ENCODE measurements at places on chromosomes 1 and 21.

DNA sequence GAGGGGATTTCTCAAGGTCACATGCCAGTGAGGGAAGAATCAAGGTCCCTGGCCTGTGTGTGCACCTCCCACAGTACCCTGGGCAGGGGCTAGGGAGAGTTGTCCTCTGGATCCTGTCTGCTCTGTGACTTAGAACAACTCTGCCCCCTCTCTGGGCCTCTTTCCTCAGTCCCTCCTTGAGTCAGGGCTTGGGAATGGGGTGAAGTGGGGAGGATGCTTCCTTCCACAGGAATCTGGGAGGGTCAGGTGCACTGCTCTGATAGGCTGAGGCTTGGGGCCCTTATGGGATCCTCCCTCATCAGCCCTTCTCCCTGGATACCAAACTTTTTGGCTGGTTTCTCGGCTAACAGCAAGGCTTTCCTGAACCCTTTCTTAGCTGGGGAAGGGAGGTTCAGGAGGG lies 2.5 kb downstream of the TRNP1 start:
- no peak for DNase-seq

DNA sequence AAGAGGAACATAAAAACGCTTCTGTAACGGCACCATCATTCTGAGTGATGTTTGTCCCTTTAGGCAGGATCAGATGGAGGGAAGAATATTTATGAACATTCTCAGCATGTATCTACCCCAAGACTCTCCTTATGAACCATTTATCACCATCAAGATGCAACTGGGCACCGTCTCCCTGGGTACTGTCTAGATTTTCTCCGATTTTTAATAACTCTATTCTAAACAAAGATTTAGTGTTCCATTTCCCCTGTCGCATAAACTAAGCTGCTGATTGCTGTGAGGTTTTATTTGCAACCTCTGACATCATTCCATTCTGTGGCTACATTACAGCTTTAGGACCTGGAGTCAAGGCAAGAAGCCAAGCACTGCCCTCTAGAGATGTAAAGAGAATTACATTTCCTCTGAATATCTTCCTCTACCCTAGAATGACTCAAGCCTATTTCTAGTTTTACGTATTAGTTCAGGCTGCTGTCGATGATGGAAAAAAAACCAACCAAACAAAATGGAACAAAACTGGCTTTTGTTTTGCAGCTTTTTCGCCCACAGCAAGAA lies 130.1 kb upstream of the MAP1LC3C start:
- no peak for DNase-seq

- DNase-seq, result peak; percentile 8
These were observed 316.0 kb downstream of the LMO4 start for GRCh38 chr1:87644579-87645190.

DNA sequence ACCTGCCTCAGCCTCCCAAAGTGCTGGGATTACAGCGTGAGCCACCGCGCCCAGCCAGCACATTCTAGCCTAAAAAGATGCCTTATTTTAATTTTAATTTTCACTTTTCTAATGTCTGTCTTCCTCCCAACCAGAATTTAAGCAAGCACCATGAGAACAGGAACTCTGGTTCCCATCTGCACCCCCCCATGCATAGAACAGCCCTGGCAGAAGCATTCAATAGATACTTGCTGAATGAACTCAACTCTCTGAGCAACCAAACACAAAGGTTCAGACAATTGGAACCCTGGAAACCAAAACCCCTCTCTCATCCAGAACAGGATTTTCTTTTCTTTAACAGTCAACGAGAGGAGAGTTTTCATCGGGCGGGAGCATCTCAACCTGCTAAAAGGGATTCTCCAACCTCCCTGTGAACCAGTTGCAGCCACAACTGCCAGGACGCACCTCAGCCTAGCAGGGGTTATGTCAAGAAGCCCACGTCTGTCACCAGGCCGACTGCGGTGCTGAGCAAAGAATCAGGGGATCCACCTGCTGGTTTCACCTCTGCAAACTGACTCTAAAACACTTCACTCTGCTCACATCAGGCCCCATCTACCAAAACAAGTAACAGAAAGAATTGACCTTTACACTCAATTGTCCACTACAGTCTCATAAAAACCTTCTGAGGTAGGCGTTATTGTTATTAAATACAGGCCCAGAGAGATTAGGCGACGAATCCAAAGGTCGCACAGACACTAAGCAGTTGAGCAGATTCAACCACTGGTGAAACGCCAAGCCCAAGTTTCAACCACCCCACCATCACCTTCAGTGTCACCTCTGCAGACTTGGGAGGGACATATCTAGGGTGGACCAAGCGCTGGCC lies 1.7 kb downstream of the KIAA2013 start:
- no peak for DNase-seq

- no peak for DNase-seq
These were observed at the start of gene LCE1F for GRCh38 chr1:152774875-152775274. TSS of gene LCE1F (plus strand) at chr1:152775140. CDS start at chr1:152776372, 1,232 bp downstream.

GRCh38 chr1:165434281-165434680 lies 10.6 kb downstream of the RXRG start:
- peak; percentile 57 for DNase-seq

- no peak for DNase-seq
These were observed 25.1 kb downstream of the SPSB1 start for GRCh38 chr1:9317591-9318417.

- no peak for DNase-seq
These were observed 13.1 kb upstream of the BMP8A start for GRCh38 chr1:39478126-39478915.

DNA sequence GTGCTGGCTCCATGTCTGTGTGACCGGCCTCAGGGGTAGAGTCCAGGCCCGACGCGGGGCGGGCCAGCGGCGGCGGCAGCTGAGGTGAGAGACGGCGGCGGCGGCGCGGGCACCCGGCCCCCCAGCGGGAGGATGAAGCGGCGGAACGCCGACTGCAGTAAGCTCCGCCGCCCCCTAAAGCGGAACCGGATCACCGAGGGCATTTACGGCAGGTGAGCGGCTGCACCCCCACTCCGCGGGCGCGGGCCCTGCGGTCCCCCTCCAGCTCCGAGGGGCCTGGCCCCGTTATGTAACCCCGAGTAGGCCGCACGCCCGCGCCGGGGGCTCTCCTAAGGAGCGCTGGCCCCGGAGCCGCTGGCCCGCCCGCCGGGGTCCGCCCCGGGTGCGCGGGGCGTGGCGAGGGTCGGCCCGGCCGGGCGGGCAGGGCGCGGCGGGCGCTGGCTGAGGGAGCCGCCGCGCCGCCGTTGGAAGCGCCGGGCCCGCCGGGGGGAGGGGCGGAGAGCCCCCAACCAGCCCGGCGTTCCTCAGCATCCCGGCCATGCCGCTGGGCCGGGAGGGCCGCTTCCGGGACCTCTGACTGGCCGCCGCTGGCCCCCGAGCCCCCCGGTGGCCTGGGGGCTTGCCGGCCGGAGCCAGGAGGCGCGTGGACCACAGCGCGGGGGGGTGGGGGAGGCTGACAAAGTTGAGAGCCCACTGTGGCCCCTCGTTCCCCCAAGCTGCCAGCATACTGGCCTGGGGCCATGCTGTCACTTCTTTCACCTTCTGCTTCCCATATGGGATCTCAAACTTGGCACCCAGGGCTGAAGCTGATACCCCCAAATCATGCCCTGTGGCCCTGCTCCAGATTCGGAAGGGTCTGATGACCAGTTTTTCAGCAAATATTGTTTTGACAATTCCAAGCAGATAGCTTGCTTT lies 527 bp downstream of the MACO1 start:
- peak; percentile 9 for DNase-seq

DNA sequence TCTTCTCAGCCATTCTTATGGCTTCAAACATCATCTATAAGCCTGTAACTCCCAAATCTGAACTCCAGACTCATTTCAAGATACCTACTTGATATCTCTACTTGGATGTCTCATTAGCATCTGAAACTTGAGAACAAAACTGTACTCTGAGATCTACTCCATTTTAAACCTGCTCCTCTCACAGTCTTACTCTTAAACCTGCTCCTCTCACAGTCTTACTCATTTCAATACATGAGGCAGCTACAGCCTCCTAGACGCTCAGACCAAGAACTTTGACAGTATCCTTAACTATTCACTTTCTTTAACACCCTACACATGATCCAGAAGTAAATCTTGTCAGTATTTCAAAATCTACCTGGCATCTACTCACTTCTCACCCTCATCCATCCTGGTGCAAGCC lies 54.3 kb downstream of the NBPF6 start:
- no peak for DNase-seq

GRCh38 chr1:246689409-246690008 lies 34.7 kb upstream of the SCCPDH start:
- peak; percentile 80 for DNase-seq

GRCh38 chr1:230386637-230387262 lies 39.4 kb downstream of the PGBD5 start:
- DNase-seq, result no peak

- DNase-seq, result no peak
These were observed 14.3 kb upstream of the KCNK1 start for GRCh38 chr1:233599542-233600073.

DNA sequence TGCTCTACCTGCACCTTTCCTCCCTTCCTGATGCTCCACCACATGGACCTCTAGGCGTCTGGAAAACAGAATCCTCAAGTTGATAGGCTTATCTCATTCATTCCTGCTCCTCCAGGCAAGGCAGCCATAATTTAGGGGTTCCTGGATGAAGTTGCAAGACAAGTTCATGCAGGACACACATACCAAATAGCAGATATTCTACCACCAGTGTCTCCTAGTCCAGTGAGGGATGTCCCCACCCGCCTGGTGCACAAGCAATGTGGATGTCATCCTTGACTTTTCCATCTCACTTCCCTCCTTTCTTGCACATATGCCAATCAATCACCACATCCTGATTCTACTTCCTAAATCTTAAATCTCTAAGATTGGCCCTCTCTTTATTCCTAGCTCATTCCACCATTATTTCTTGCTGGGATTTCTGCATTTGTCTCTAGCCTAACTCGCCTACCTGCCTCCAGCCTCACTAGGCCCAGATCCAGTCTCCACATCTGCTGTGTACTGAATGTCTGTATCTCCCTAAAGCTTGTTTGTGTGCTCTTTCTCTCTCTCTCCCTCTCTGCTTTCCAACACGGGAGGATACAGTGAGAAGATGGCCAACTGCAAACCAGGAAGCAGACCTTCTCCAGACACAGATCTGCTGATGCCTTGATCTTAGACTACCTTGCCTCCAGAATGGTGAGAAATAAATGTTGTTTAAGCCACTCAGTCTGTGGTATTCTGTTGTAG lies 40.5 kb downstream of the CD34 start:
- DNase-seq, result no peak

GRCh38 chr1:166170726-166171125 lies 3.9 kb upstream of the FAM78B start:
- no peak for DNase-seq

GRCh38 chr1:61659061-61659460 lies 65.9 kb downstream of the TM2D1 start:
- DNase-seq, result no peak

- no peak for DNase-seq
These were observed 1.6 kb downstream of the NFIA start for GRCh38 chr1:61083807-61084440.

GRCh38 chr1:107946794-107947193 lies 18.2 kb downstream of the VAV3 start:
- DNase-seq, result no peak

DNA sequence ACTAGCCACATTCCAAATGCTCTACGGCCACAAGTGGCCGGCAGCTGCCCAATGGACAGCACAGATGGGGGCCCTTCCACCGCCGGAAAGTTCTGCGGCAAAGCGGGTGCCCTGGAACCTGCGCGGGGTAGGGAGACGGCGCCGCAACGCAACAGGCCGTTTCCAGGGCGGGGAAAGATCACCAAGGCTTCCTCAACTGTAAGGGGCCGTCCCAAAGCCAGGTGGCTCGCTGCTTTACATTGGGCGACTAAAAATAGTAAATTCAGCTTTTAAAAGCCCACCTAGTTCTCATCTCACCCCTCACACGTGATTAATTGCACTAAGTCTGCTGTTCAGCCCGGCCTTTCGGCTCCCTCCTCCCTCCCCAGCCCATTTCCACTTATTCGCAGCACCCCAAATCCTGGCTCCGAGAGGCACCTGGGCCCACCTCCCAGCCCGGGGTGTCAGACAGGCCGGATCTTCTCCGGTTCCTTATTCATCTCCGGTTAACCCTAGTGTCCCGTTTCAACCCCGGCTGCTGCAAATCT lies 643 bp downstream of the CFAP298 start:
- no peak for DNase-seq

DNA sequence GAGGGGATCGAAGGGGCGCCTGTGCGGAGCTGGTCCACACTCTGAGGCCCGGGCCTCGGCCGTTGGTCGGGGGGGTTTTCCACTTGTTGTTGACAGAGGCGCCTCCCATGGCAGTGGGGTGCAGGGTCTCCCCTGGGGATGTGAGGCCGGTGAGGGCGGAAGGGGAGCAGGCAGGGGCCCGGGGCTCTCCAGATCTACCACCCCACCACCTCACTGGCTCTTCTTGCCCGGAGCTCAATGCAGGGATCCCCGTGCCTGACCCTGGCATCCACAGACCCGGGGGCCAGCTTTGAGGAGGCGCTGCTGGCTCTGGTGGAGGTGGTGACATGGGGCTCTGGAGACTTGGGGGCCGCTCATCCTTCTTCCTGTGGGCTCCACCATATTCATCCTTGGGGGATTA lies 7.1 kb upstream of the PEX10 start:
- no peak for DNase-seq

- DNase-seq, result no peak
These were observed 15.5 kb downstream of the PPP1R15B start for GRCh38 chr1:204396015-204396583.

All from Ammon's horn (tissue), 1 donor.